NCI-H1092 (cell line): ENCODE measurements at places on chromosomes 12 and 14.

DNA sequence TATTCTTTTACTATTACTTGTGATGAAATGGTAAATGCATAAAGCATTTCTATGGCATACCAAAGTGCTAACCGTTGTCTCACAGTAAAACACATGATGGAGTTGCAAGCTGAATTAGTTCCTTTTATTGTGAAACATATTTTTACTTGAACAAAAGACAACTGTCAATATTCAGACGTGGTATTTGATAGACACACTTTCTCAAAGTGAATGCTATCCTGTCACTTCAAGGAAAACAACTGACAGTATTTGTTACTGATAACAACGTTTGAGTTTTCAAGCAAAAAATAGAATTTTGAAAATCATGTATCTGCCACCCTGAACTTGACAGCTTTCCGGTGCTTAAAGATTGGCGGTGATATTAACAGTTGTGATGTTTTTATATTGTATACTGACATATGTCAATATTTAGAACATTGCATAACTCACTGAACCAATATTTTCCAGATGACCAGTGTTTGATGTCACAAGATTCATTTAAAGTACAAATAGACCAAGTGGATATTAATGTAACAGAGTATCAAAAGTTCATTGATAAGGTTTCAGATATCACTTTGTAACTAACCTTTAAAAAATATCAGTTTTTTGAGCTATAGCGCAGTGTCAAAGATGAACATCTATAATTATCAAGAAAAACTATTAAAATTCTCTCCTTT is 153.4 kb upstream of the AEBP2 start:
- DNase-seq, result no peak

GRCh38 chr14:65303899-65304222 is 108.7 kb upstream of the FUT8 start:
- no peak for DNase-seq

- DNase-seq, result no peak
These were observed 31.7 kb upstream of the KCNH3 start for GRCh38 chr12:49507139-49507538.

DNA sequence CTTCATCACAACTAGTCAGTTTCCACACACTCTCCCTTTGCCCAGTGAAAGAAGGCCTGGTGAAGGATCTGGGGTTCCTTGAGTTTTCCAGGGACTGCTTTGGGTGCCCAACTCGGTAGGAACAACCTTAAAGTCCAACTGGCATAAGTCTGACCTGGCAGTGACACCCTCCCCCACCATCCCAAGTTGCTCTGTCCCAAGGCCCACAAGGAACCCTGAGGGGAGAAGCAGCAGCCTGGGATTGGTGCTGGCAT is 1.6 kb downstream of the KMT2D start:
- no peak for DNase-seq

GRCh38 chr12:118357257-118358007 is 15.3 kb downstream of the TAOK3 start:
- DNase-seq, result no peak

DNA sequence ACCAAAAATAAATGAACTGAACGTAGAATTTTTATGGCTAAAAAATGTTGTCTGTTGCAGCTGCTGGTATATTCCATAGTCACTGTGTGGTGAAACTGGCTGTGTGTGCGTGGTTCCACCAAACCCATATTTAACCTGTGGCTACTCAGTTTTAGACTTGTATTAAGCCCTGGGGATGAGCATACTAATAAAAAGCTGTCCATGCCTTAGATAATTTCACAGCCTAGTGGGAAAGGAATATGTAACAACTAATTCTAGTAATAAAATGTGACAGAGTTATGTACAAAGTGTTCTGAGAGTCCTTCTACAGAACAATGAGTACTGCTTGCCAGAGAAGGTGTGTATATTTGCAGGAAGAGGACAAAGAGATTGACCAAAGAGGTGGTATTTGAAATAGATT is 125.5 kb downstream of the TMTC3 start:
- no peak for DNase-seq

DNA sequence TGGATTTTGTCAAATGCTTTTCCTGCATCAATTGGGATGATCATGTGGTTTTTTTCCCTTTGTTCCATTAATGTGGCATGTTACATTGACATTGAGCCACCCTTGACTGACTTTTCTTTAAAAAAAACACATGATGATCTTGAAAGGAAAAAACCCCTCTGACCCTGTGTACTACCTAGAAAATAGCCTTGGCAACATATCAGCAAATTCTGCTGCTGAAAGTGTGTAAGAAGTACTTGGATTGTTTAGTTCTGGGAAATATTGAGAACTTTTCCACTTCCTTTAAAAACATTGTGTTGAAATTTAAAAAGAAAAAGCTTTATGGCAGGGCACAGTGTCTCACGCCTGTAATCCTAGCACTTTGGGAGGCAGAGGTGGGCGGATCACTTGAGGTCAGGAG is 20.7 kb downstream of the ACACB start:
- no peak for DNase-seq

GRCh38 chr12:106179086-106179485 is 40.3 kb upstream of the NUAK1 start:
- DNase-seq, result peak; percentile 58

GRCh38 chr12:55744340-55745030 is 1.6 kb downstream of the GDF11 start:
- no peak for DNase-seq

DNA sequence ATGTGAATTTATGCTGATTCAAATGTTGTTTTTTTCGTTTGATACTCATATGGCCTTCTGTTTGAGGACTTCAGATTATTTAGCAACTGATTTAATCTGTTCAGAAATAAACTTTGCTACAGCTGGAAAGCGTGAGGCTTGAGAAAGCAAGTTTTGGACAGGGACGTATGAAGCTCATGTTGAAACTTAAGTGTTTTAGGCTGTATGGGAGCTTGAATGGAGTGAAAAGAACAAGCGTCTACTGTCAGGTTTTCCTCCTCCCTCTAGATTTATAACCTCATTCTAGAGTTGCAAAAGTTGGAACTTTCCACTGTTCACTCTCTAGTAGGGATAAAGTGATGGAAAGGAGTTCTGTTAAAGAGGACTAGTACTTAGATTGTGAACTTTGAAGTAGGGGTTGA is 1.0 kb downstream of the PRPF39 start:
- DNase-seq, result no peak

GRCh38 chr12:40314927-40315326 is 90.1 kb downstream of the LRRK2 start:
- DNase-seq, result no peak

GRCh38 chr14:24954037-24954699 is 95.8 kb downstream of the STXBP6 start:
- no peak for DNase-seq

- no peak for DNase-seq
These were observed 233.2 kb downstream of the MDGA2 start for GRCh38 chr14:47442211-47442610.

DNA sequence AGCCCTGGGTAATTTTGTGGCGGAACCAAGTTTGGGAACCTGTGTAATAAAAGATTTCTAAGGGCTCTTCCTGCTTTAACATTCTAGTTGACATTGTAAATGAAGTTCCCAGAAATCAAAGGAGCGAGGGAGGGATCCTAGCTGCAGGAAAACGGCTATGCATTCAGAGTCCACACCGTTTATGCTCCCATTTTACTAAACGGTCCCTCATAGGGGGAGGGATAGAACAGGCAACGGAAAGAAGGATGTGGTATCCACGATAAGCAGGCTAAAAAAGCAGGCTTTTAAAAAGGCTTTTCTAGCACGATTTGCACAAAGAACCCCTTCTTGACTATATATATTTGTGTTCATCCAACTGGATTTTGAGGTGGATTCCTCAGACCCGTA is 559 bp downstream of the SYNJ2BP start:
- no peak for DNase-seq

- DNase-seq, result no peak
These were observed 474.7 kb downstream of the SLC16A7 start for GRCh38 chr12:60070552-60070951.

- DNase-seq, result no peak
These were observed 933.8 kb downstream of the TMEM121 start for GRCh38 chr14:106459971-106460730.

DNA sequence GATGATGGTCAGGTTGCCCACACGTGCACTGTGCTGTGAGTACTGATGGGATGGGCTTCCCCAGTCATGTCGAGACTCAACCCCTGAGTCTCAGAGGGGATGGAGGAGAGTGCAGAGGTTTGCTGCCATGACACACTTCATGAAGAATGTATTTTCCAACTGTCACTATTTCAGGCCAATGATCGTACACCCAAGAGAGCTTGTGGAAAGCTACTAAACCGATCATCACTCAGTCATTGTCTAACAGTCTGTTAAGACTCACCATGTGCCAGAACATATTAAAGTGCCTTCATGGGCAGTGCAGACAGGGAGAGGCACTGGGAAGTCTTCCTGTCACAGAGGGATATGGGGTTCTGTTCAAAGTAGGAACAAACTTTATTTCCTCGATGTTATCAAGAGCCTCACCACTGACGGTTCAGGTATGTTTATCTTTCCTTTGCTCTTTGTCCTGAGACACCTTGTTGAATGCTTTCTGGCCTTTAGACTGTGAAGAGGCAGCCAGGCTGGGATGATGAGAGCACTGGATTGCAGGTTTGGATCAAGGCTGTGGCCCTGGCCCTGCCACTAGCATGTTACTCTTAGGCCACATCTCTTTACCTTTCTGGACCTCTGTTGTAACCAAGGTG is 41.6 kb upstream of the NTF3 start:
- no peak for DNase-seq

DNA sequence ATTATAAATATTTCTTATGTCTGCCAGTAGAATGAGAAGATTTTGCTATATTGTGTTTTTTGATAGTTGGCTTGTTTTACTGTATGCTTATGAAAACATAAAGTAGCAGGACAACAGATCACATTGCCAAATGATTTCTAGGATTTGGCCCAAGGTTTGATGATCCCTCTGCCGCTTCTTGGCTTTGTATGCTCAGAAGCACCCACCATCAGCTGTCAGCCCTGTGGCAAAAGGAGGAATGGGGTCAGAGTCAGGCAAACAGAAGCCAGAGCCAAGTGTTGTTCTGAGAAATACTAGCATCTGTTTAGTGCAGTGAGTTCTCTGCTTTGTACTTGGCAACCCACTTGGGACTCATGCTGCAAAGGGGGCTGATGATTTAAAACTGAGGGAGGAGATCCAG is 152.2 kb downstream of the PDE3A start:
- DNase-seq, result no peak

- no peak for DNase-seq
These were observed 9.5 kb upstream of the SAV1 start for GRCh38 chr14:50677527-50678063.

DNA sequence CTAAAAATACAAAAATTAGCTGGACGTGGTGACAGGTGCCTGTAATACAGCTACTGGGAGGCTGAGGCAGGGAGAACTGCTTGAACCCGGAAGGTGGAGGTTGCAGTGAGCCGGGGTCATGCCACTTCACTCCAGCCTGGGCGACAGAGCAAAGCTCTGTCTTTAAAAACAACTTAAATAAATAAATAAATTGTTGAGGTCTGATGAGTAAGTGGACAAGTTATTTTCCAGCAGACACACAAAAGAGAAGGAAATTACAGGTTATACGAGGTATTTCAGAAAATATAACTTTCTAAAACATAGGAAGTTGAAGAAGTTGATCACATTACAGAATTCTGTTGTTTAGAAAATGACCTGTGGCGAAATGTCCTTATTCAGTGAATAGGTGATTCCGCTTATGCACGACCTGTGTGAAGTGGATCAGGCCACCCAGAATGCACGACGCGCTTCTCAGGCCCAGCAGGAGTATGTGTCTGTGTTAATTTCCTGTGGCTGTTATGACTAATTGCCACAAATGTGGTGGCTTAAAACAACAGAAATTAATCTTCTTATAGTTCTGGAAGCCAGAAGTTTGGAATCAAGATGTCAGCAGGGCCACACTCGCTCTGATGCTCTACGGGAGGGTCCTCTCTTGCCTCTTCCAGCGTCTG is 38.1 kb downstream of the P2RX7 start:
- DNase-seq, result no peak

DNA sequence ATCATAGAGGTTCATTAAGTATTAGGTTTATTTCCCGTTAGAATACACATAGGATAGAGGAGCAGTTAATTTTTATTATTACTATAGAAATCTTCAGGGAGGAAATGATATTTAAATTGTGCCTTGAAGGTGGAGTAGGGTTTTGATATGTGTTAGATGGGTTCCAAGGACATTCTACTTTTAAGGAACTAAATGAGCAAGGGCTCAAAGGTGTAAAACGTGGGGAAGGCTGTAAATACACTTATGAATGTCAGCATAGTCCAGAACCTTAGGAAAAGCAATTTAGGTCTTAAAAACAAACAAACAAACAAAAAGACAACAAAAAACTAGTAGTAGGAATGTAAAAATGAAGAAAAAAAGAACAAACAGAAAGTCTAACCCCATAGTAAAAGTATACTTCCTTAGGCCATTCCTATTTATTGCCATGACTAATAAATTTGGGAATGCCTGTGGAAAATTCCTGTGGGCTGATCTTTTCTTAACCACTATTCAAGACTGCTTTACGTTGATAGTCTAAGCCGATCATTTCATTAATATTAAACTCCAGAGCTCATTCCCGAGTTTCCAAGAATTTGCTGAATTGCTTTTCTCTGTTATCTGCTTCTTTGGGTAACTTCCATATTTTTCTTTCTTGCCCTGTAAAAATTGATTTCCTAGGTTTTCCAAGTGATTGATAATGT is 180.3 kb downstream of the RAD51B start:
- DNase-seq, result no peak

DNA sequence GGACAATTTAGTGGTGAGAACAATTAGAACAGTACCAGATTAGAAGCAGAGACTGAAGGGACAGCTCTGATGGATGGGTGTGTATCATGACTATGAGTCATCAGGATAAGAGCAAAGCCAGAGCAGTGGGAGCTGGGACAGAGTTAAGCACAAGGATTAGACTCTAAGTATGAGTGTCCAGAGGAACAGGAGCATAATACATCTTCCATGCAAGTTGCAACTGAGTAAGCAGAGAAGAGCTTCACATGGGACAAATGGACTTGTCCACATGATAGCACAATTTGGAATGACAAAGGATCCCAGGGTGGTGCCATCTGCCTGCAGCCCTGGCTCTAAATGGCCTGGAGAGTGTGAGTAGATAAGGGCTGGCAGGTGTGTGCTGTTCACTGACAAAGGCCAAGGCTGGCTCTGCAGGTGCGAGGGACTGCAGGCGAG is 226.4 kb upstream of the CAND1 start:
- DNase-seq, result peak; percentile 77

DNA sequence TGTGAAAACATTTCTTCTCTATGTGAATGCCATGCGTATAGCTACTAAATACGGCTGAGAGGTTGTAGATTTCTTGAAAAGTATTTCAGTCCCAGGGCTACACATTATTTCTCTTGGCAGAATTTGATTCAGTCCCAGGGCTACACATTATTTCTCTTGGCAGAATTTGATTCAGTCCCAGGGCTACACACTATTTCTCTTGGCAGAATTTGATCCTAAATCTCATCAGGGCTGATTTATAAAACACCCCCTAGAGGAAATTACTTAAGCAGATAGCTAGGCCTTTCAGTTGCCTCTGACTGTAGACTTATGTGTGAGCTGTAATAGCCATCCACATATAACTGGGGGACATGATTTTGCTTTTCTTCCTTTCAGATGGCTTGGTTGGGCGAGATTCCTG is 50.4 kb downstream of the AK7 start:
- DNase-seq, result no peak
